SW 1271 (cell line): ENCODE measurements at places on chromosomes 3 and 15.
A peak's percentile ranks its signal among the peaks of the same experiment; 100 is the strongest.

- DNase-seq = no peak
Observed at GRCh38 chr3:187767266-187768012, 22.2 kb upstream of the BCL6 start.

DNA sequence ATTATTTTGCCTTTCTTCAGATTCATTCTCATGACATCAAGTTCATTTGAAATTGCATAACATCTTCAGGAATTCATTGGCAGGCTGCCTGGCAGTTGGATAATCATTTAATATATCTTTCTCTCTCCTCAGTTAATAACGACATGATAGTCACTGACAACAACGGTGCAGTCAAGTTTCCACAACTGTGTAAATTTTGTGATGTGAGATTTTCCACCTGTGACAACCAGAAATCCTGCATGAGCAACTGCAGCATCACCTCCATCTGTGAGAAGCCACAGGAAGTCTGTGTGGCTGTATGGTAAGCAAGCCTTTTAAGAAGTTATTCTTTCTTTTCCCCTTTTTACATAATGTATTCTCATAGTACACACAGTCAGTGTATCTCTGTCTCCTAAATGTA lies 38.2 kb downstream of the TGFBR2 start:
- DNase-seq = no peak

- DNase-seq = no peak
Observed at GRCh38 chr3:134829721-134830120, 34.7 kb downstream of the EPHB1 start.

DNA sequence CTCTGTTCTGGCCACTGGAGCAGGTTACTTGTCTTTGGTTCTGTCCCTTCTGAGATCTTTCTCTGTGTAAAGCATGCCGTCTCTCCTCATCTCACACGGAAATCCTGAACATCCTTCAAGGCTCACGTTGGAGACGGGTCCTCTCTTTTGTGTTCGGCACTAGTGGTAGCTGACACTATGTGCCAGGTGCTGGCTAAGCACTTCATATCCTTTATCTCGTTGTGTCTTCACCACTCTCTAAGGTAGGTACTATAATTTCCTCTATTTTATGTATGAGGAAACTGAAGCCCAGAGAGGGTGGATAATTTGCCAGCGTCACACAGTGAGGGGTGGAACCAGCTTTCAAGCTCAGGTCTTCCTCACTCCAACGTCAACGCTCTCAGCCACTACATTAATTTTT lies 1.2 kb downstream of the IFT122 start:
- DNase-seq = no peak

GRCh38 chr3:177439694-177440269 lies 242.5 kb upstream of the TBL1XR1 start:
- DNase-seq = no peak

GRCh38 chr15:90033006-90033405 lies 31.9 kb downstream of the ZNF710 start:
- no peak for DNase-seq

- DNase-seq = no peak
Observed at GRCh38 chr3:117128133-117128532, 418.6 kb downstream of the TUSC7 start.

GRCh38 chr3:40504636-40505430 lies 1.0 kb upstream of the ZNF620 start:
- peak; percentile 93 for DNase-seq

DNA sequence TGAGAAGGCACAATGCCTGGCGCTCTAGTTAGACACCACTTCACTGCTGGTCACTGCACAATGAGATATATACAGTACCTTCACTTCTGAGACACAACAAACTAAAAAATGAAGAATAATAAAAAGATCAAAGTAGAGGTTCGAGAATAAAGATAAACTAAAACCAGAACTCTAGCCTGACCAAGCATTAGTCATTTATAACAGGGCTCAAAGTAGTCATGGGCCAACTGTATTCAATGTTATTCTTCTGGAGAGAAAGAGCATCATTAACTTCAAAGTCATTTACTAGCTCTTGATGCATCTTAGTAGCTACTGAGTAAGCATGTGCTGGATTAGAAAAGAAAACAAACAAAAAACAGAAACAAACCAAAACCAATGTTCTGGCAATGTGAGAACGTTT lies 145.2 kb downstream of the SSR3 start:
- DNase-seq = no peak

GRCh38 chr3:160986069-160986468 lies 119.1 kb downstream of the B3GALNT1 start:
- DNase-seq = no peak

- DNase-seq = no peak
Observed at GRCh38 chr3:16013568-16013967, 160.9 kb upstream of the GALNT15 start.

GRCh38 chr3:190552021-190552420 lies 38.1 kb downstream of the IL1RAP start:
- no peak for DNase-seq
